ENCODE measurements at places on chromosomes 2 and 18.

DNA sequence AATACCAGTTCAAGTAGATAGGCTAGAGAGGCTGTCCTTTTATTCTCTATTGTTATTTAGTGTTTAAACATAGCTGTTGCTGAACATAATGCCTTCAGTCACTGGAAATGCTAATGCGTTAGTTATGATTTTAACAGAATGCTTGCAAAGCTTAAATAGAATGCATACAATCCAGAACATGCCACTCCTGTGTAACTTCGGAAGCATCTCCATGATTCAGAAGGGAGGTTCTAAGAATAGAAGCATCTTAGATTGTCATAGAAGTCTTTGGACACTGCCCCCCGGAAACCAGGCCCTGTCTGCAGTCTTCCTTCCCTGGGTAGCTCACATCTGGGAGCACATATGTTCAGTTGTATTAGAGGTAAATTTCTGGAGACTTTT, 73.2 kb downstream of the ZNF532 start:
- DNase-seq = no peak

GRCh38 chr2:190891372-190891771, 10.8 kb downstream of the GLS start:
- DNase-seq = no peak

DNA sequence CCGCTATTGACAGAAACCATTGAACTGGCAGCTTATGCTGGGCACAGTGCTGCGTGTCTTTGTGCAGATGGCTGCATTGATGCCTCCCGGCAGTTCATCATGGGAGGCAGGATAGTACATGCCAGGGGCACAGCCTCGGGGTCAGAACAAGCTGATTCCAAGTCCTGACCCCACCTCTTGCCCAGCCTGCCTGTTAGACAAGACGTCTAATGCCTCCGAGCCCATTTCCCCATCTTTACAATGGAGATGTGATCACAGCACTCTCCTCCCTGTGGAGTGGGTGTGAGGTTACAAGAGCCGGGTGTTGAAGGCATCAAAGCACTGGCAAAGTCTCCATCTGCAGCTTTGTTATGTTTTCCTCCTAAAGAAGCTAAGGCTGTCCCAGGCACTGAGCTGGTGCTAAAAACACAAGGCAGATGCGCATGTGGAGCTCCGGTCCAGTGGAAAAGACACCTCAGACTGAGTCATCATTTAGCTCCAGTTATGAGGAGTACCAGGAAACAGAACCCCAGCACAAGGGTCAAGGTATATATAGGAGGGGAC, 125.7 kb upstream of the EPAS1 start:
- DNase-seq = no peak

- DNase-seq = no peak
Observed at GRCh38 chr18:43661570-43661969, 384.3 kb upstream of the SYT4 start.

GRCh38 chr2:43594875-43595274, 963 bp downstream of the THADA start:
- DNase-seq = no peak

- DNase-seq = no peak
Observed at GRCh38 chr2:219099329-219099728, 38.6 kb upstream of the IHH start.

DNA sequence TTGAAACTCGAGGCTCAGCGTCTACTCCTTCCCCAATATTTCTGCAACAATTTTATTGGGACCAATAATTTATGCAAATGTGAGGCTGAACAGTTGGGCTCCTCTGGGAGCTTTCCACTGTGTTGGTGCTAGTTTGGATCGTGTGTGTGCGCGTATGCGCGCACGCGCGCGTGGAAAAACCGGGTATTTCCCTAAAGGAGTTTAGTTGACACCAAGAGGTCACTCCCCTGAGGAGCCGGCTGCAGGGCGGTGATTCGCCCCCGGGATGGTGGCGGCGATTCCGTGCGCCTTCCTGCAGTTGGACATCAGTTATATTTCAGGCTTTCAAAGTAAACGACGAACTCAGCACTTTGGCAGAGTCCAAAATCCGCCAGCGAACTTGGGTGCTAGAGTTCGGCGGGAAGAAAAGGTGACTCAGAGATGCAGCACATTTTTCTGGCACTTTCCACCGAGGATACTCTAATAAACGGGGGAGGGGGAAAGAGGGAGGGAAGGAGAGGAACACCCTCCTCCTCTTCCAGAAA, 186.5 kb upstream of the FANCL start:
- no peak for DNase-seq

DNA sequence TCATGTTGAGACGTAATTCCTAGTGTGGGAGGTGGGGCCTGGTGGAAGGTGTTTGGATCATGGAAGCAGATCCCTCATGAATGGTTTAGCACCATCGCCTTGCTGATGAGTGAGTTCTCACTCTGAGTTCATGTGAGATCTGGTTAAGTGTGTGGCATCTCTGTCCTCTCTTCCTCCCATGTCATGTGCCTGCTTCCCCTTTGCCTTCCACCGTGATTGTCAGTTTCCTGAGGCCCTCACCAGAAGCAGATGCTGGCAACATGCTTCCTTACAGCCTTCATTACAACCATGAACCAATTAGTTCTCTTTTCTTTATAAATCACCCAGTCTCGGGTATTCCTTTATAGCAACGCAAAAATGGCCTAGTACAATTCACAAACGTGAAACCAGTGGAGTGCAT, 14.6 kb upstream of the MCM6 start:
- no peak for DNase-seq

- no peak for DNase-seq
Observed at GRCh38 chr2:47091118-47091517, 64.0 kb downstream of the STPG4 start.

DNA sequence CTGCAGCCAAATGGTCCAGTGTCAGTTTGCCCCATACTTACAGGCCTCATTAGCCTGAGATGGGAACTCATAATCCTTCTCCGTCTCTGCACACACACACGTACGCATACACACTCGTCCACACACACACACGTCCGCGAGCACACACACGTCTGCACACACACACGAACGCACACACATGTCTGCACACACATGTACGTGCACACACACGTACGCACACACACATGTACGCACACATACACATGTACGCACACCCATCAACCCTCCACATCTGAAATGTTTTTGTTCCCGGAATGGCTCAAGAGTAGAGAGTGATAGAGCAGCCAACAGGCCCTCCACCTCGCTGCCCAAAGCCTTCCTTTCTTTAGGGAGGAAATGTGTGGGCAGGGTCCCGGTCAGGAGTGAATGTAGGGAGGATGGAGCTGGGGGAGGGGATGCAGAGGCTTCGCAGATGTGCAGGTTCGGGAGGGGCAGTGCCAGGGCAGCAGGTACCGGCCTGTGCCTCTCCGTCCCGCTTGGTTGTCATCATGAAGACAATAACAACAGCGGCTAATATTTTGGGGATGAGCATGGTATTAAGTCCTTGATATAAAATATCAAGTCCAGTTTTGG, 52.7 kb downstream of the PTGR3 start:
- no peak for DNase-seq

- no peak for DNase-seq
Observed at GRCh38 chr2:31000970-31001369, 137.3 kb downstream of the GALNT14 start.

DNA sequence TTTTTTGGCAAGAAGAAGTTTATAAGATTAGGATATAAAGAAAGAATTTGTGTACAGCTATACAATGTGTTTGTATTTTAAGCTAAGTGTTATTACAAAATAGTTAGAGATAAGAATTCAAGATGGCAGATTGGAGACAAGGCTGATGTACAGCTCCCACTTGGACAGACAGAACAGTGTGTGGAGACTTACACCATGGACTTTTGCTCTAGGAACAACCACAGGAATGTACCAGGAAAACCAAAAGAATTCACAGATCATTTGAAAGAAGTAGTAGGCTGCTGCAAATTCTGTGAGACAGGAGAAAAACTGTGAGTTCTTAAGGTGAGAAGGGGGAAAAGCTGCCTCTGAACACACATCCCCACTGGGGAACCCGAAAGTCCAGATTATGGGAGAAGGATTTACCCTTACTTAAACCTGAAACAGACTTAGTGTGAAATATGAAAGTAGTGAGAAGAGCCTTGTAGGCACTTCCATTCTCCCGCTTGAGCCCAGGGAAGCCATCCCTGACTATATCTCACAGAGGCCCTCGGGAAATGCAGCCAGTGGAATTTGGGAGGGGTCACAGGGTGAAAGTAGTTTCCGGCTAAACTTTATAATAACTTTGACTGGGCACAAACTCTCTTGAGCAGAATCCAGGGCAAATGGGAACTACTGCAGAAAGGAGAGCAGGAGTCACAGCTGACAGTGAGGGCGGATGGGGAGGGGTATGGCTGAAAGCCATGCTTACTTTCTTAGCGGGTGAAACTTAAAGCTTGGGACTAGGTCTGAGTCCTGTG, 11.6 kb upstream of the RPRD1A start:
- DNase-seq = no peak

GRCh38 chr2:55763721-55764120, 70.1 kb upstream of the PNPT1 start:
- no peak for DNase-seq

DNA sequence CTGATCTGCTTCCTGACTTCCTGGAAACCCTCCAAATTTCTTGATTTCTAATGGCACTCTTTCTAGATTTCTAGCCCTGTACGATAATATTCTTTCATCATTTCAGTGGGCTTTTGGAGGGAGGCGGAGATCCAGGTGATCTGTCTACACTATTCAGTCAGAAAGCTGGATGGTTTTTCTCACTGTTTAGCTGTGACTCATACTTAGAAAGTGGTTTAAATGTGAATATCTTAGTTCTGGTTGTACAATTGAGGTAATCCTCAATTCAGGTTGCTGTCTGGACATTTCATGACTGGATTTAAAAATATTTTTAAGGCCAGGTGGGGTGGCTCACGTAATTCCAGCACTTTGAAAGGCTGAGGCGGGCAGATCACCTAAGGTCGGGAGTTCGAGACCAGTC, 20.8 kb downstream of the SEH1L start:
- no peak for DNase-seq

DNA sequence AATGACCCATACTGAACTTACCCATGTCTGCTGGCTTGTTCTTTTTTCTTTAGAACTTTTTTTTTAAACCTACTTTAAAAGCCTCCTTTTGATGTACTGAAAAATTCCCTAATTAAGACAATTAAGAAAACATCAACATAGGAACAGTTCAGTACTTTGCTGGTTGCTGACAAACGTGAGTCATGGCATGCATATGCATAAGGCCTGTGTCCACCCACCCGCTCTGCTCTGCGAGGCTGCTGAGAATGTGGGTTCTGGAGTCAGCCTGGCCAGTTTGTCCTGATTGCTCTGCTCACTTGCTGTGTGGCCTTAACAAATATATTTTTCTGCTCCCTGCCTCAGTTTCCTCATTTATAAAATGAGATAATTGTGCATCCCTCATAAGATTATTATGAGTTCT, 27.3 kb downstream of the LAMA3 start:
- no peak for DNase-seq

- DNase-seq = no peak
Observed at GRCh38 chr2:236117861-236118269, 50.3 kb downstream of the GBX2 start.

- no peak for DNase-seq
Observed at GRCh38 chr2:97770445-97770844, 57.1 kb downstream of the ZAP70 start.

GRCh38 chr18:27213123-27213717, 28.1 kb upstream of the CHST9 start:
- DNase-seq = no peak

GRCh38 chr2:221572821-221573429, 821 bp upstream of the EPHA4 start:
- DNase-seq = peak; percentile 3

- DNase-seq = no peak
Observed at GRCh38 chr2:32008805-32009515, 1.8 kb downstream of the MEMO1 start.

DNA sequence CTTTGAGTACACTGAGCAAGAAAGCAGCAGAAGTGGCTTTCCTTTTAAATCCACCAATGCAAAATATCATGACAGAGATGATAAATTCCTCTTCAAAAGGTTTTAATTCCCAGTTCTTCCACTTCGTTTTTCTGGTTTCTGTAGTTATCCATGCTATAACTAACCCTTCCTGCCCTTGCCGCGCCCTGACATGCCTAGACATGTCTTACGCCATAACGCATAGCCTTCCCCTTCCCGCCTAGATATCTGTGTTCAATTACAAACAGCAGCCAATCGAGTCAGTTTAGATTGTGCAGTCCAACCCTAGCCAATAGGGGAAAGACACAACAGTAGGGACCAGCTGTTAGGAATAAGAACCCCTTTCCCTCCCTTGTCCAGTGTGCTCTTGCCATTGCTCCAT, 16.1 kb downstream of the PRPF40A start:
- DNase-seq = no peak

DNA sequence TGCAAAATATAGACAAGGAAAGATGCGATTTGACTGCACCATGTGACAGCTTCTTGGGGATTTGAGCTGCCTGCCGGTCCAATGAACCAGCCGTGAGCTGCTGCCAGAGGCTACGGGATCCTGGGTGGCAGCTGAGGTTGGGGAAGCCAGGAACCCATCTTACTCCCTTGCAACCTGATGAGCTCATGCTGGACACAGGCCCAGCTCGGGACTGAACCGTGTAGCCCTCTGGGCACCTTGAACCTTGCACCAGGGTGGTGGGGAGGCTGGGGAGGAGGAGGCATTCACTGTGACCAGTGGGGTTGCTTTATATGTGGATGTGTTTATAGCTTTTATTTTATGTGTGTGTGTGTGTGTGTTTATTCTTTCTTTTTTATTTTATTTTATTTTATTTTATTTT, 9.1 kb downstream of the ALPI start:
- DNase-seq = no peak

- DNase-seq = no peak
Observed at GRCh38 chr2:43055086-43055912, 171.1 kb downstream of the ZFP36L2 start.

- DNase-seq = no peak
Observed at GRCh38 chr2:110766291-110766690, 33.9 kb downstream of the ACOXL start.

- DNase-seq = no peak
Observed at GRCh38 chr2:98908931-98909316, 27.1 kb downstream of the CRACDL start.

DNA sequence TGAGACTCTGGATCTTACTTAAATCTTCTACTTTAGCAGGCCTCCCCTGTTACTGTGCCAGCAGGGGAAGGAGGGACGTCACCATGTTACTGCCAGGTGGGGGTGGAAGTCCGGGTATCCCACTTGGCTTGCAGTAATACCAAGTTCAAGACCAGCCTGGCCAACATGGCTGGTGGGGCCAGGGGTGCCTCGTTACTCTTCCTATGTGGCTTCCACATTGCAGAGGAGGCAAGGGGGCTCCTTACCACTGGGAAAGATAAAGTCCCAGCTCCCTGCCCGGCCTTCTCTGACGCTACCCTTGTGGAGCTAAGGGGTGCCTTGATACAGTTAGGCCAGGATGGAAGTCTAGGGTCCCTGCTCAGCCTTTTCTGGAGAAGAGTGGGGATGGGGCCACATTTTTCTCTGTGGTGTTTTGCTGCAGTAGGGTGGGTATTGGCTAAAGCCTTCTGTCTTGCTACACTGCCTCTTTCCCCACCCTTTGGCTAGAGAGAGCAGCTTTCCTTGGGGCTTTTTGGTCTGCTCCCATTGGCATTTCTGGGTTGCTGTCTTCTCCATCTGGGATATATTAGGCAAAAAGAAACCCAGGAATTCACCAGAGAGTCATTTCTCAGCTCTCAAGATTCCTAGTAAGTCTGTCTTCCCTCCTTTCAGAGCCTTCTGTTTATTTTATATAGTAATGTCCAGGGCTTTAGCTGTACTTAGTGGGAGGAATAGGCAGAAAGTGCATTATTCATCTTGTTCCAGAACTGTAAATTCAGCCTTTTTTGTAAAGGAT, 21.9 kb downstream of the ELMOD3 start:
- no peak for DNase-seq
